ENCODE measurements at places on chromosomes 2 and 18.

- DNase-seq: no peak
Measured at GRCh38 chr18:68839701-68840100, 41.8 kb downstream of the CCDC102B start.

GRCh38 chr2:187093771-187094412 lies 244.9 kb upstream of the ZSWIM2 start:
- DNase-seq: no peak

- no peak for DNase-seq
Measured at GRCh38 chr2:234139755-234140154, 89.3 kb downstream of the SPP2 start.

GRCh38 chr2:72116081-72116533 lies 31.6 kb downstream of the CYP26B1 start:
- no peak for DNase-seq

DNA sequence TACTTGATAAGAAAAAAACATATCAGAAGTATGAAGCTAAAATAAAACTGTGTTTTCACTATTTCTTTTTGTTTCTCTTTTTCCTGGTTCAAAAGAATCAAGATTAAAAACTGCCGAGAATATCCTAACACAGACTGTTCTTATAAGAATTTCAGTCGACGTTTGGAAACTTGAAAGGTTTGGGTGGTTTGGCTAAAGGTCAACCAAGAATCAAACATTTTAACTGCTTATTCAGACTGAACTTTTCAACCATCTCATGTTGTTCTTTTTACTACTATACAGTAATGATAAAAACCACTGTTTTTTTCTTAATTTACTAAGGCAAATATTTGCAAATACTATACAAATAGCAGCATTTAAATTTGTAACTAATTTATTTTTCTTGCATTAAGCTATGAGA lies 308.5 kb upstream of the TFPI start:
- DNase-seq: no peak

DNA sequence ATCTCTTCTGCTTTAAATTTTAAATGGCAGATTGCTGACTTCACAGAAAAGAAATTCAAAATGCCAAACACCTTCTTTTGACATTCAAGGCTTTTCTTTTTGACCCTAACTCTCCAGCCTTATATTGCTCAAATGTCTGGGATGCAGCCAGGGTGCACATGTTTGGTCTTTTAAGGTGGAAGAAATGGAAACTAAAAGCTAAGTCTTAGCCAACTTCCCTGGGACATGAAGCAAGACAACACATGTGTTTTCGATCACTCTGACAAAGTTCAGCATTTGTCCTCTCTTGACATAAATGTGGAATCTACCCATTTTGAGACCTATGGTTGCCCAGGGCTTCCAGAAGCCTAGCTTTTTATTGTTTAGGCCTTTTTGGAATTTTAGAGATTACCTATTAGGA lies 161.6 kb downstream of the RDH14 start:
- peak; percentile 47 for DNase-seq

GRCh38 chr2:96823198-96823597 lies 7.1 kb downstream of the CNNM3 start:
- no peak for DNase-seq

- no peak for DNase-seq
Measured at GRCh38 chr2:241321886-241322285, 6.2 kb downstream of the SEPTIN2 start.

DNA sequence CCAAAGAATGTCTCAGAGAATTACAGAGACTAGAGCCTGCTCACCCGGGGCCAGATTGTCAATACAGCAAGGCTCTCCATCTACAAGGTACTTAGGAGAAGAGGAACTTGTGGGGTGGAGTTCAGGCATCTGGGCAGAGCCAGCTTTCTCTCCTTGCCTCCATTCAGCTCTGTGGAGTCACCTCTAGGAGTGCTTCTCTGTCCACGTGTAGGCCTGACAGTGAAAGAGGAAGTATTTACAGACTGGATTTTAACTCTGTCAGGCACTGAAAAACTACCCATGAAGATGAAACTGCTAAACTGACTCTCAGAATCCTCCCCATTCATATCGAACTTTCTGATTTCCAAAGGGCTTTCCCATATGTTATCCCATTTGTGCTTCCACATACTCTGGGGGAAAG lies 315.6 kb downstream of the SETBP1 start:
- no peak for DNase-seq

DNA sequence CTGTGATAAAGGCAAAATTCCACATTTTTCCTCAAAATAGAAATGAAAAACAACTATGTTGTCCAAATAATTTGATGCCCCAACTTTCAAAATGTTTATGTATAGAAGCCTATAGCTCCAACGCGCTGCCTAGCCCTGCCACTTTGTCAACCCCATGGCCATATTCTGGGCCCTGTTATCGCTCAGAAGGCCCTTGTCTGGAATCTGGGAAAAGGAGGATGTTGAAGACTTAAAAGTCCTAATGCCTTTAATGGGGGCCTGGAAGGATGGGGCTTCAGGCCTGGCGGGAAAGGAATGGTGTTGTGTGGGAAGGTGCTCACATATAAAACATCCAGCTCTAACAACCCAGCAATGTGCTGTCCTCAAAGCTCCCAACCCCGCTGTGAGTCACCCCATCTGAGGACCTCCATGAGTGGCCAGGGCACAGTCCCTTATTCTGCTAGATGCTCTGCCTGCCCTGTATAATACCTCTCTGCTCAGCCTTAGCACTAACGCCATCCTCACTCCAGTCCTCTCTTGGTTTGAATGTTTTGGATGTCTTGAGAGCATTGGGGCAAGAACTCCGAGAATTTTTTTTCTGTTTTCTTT lies 86.0 kb downstream of the ACSL3 start:
- no peak for DNase-seq

GRCh38 chr2:24009680-24010476 lies at the start of gene MFSD2B:
Gene MFSD2B (plus strand): TSS chr2:24010085. CDS start chr2:24010097, 12 bp downstream.
- DNase-seq: no peak

DNA sequence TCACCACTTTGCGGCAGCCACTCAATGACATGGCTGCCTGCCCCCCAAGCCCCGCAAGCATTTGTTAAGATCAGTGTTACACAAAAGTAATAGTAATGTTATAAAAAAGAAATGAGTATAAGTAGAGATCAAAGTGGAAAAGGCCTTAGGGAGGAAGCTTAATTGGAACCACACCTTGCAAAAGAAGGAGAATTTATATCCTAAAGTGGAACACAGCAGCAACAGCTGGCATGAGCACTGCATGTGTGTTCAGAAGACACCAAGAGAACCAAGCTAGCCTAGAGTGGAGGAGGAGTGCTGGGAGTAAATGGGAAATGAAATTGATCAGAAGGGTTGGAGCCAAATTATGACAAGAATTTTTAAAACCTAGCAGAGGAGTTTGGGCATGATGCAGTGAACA lies 73.1 kb upstream of the STK17B start:
- DNase-seq: no peak

GRCh38 chr2:161946489-161947107 lies 127.4 kb downstream of the DPP4 start:
- peak; percentile 6 for DNase-seq

DNA sequence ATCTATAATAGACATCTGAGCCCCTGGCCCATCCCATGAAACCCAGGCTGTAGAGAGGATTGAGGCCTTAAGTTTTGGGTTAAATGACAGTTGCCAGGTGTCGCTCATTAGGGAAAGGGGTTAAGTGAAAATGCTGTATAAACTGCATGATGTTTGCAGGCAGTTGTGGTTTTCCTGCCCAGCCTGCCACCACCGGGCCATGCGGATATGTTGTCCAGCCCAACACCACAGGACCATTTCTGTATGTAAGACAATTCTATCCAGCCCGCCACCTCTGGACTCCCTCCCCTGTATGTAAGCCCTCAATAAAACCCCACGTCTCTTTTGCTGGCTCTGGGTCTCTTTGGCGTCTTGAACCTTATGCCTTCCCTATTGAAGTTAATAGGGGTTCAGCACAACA lies 110.7 kb downstream of the XRCC5 start:
- DNase-seq: no peak

DNA sequence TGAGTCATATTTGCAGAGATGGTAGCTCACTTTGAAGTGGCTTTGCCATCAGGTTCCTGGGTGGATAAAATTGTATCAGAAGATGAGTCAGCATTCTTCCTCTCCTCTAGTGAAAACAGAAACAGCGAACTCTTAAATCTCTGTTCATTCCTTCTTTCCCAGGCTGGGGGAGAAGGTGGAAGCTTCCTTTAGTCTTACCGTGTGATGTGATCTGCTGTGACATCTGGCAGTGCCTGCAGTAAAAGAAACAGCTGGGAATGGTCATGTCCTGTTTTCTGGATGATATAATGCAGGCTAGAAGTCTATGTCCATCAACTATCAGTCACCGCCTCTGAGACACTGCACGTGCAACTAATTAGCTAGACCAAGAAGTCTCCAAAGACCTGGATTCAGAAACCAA lies 171.6 kb downstream of the VAPA start:
- peak; percentile 49 for DNase-seq

GRCh38 chr2:184646177-184646576 lies 47.8 kb downstream of the ZNF804A start:
- DNase-seq: no peak

- no peak for DNase-seq
Measured at GRCh38 chr2:113705982-113706523, 50.4 kb downstream of the SLC35F5 start.

- DNase-seq: no peak
Measured at GRCh38 chr18:28804512-28805202, 627.7 kb upstream of the CDH2 start.

DNA sequence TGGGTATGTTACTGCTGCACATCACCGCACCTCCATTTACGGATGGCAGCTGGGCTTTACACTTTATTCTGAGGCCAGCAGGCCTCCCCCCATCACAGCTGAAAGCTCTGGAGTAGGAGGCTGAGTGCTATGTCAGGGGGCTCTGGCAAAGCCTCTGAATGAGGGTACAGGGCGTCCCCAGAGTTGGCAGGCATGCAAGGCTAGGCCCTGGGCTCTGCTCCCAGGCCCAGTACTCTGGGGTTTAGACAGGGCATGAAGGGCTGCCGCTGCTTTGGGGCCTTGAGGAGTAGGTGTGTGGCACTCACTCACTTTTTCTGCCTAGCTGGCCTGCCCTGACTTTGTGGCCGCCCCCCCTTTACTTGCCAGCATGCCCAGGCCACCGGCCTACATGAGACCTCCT lies 90.8 kb downstream of the WDSUB1 start:
- DNase-seq: no peak

- peak; percentile 27 for DNase-seq
Measured at GRCh38 chr2:126971481-126972278, 73.0 kb downstream of the TEX51 start.

GRCh38 chr2:18325118-18325517 lies 235.3 kb downstream of the RDH14 start:
- no peak for DNase-seq

- no peak for DNase-seq
Measured at GRCh38 chr18:28116461-28116860, 60.5 kb downstream of the CDH2 start.

DNA sequence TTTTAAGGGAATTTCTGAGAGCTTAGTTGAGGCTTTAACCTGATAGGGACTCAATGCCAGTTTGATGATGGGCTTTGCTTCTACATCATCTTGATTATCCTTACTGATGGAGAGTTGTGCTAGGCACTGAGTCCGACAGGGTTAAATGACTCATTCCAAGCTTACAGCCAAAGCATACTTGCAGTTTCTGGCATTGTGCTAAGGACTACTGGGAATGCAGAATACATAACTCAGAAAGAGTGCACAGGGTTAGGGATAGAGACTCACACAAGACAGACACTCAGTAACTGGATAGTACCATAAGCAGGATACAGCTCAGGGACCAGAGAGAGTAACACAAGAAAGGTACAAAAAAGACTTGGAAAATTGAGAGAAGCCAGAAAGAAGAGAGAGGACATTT lies 94.1 kb upstream of the SLC14A2 start:
- DNase-seq: peak; percentile 44

GRCh38 chr2:214358506-214358905 lies 52.3 kb upstream of the VWC2L start:
- no peak for DNase-seq

GRCh38 chr18:36688020-36688965 lies 140.5 kb downstream of the TPGS2 start:
- DNase-seq: peak; percentile 51

DNA sequence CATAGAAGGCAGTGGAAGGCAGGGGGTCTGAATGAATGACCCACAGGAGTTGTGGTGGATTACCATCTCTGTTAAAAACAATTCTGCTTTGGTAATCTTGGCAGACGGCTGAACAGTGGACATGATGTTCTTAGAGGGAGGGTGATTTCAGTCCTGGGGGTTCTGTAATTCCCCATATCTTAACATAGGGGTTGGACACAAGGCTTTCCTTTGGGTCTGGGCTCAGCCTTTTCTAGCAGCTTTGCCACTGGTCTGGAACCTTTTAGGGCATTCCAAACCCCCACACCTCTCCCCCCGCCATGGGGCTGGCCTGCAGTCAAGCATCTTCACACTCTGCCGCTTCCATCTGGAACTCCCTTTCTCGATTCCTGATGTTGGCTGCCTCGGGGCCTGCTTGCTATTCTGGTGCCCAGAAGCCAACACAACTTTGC lies 50.3 kb downstream of the RPL37A start:
- DNase-seq: no peak

GRCh38 chr2:2570360-2570759 lies 239.3 kb upstream of the MYT1L start:
- DNase-seq: no peak

DNA sequence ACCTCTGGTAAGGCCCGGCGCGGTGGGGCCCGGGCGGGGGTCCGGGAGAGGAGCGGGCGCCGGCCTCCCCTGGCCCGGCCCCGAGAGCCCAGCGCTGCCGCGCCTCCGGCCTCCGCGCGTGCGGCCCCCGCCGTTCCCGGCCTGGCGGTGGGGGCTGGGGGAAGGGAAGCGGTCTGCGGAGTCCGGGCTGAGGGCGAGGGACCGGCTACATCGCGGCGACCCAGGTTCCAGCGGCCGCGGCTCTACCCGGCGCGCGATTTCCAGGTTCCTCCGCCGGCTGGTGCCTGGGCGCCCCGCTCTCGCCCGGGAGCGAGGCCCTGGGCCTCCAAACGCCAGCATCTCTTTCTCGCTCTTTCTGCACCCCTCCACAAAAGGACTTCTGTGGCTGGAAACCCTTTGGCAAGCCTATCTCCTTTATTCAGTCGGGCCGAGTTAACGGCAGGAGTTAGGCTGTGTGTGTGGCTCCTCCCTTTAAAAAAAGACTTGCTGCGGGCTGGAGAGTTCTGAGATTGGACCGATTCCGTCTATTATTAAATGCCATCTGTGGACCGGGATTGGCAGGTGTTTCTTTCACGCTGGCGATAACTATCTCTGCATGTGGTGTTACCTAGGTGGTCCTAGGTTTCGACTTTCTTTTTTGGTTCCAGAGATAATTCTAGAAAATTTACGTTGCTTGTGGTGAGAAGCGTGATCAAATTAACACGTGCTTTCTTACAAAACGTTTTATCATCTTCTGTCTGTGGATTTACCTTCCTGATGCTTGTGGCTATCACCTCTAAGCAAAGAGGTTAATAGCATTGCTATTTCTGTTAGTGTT lies 592 bp downstream of the ME2 start:
- no peak for DNase-seq

Measured in GM04504 (cell line).